ENCODE measurements at places on chromosomes 7 and 10.

DNA sequence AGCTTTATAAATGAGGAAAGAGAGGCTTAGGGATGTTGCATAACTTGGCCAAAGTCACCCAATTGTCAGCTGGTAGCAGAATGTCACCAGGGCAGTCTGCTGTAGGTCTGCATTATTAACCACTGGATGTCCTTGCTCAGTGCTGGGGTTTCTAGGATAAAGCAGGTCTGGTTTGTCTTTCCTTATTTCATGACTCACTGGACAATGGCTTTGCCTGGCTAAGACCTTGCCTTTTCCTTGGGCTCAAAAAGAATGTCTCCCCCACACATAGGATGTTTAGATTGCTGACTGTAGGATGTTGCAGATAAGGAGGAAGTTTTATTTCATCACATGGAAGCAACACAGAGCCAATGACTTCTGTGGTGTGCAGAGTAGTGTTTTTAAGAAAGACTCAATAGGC lies 29.4 kb downstream of the WDFY4 start:
- no peak for DNase-seq

- DNase-seq = no peak
Measured at GRCh38 chr10:121138112-121138860, 287.1 kb downstream of the WDR11 start.

DNA sequence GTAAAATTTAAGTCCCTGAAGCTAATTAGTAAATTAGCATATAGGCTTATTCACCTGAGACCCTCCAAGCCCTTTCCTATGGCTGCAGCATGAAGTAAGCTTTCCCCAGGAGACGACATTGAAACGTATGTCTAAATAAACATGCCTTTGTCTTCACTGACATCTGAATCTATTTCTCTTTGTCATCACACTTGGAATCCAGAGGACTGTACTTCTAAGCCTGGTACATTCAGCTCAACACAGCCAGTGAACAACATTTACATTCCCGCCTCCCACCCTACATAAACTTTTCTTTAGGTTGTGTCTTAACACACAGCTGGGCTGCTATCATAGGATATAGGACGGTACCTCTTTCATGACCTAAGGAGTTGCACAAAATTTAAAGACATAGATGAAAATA lies 414.4 kb downstream of the SFMBT2 start:
- no peak for DNase-seq

GRCh38 chr7:84152995-84153394 lies 41.6 kb downstream of the SEMA3A start:
- DNase-seq = no peak

- no peak for DNase-seq
Measured at GRCh38 chr10:2604891-2605290, 462.5 kb upstream of the PFKP start.

GRCh38 chr7:119733127-119733879 lies 539.7 kb upstream of the KCND2 start:
- no peak for DNase-seq

DNA sequence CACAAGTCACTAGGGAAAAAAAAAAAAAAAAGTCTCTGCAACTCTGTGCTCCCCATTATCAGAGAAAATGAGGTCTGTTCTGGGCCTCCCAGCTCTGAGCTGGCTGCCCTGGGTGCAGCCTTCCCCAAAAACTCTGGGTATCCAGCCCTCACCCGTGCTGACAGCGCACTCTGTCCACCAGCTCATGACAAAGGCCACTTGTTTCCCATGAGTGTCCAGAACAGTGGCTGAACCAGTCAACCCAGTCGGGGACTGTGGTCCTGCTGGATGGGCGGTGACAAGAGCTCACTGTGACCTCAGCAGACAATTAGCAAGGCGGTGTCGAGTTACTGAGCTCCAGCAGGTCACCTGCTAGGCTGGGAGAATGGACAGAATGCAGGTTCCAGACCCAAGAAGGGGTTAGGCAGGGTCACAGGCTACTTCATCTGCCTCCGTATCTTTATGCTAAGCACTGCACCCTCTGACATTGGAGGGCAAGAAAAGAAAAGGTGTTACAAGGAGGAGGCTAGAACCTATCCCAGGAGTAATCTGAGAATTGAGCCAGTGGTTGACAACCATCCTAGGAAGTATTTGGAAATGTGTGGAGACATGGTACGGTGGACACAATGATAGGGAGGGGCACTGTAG lies 37.2 kb downstream of the DLG5 start:
- no peak for DNase-seq

DNA sequence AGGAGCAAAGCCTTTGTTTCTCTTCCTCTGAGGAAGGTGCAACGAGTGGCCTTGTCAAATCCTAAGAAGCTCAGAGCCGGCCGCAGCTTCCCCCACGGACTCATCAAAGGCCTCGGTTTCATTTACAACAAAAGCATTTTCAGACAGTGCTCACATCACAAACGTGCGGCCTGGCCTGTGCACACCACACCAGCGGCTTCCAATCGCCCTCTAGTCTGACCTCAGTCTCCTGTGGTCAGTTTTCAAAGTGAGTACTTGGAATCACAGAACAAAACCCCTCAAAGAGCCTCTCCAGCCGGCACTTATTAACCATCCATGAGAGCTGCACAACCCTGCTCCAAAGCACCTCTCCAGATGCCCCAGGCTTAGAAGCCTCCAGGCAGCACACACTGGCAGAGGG lies 3.3 kb downstream of the RADIL start:
- DNase-seq = no peak

- no peak for DNase-seq
Measured at GRCh38 chr7:158586499-158587161, 993 bp downstream of the PTPRN2 start.

- no peak for DNase-seq
Measured at GRCh38 chr7:105794741-105795729, 81.4 kb downstream of the ATXN7L1 start.

- peak; percentile 5 for DNase-seq
Measured at GRCh38 chr7:76260171-76260703, 42.2 kb upstream of the HSPB1 start.

- DNase-seq = peak; percentile 53
Measured at GRCh38 chr10:69515699-69516259, 57.4 kb downstream of the NEUROG3 start.

DNA sequence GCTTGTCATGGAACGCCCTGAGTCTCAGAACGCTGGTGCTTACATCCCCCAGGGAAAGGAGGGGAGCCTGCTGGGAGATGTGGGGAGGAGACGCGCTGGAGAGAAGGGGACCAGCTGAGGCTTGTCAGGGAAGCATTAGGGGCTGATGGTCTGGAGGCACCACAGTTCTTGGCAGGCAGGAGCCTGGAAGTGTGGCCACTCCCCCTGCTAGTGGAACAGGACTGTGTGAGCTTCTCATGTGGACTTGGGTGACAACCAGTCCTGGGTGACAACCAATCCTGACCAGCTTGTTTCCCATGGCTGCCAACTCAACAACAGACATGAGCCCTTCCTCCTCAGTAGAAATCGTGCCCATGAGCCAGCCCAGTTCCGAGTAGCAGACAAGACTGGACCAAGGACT lies 87.8 kb downstream of the SPDYE5 start:
- no peak for DNase-seq

- DNase-seq = no peak
Measured at GRCh38 chr7:75888464-75889222, 9.8 kb downstream of the RHBDD2 start.

DNA sequence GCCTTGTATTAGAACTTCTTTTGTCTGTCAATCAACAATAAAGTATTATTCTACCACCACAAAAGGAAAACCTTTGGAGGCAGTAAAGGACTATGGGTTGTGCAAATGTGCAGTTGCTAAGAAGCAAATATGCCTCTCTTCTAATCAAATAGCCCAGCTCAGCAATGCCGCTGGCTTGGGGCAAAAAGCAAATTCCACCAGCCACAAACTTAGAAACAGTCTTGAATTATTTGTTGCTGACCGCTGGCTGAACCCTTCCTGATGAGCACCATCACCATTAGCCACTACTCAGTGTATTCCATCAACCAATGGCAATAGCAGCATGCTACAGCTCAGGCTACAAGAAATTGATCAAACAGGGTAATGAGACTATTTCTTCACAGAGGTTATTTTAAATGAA lies 51.0 kb downstream of the SKAP2 start:
- DNase-seq = no peak

- DNase-seq = no peak
Measured at GRCh38 chr7:38681882-38682281, 50.7 kb upstream of the AMPH start.

- DNase-seq = no peak
Measured at GRCh38 chr7:92798517-92799249, 37.7 kb downstream of the CDK6 start.

GRCh38 chr7:31741852-31742251 lies 54.8 kb downstream of the PPP1R17 start:
- no peak for DNase-seq

GRCh38 chr10:100997360-100998182 lies 2.0 kb upstream of the LZTS2 start:
- DNase-seq = no peak

GRCh38 chr7:2477447-2478398 lies 1.5 kb upstream of the GRIFIN start:
- peak; percentile 55 for DNase-seq

DNA sequence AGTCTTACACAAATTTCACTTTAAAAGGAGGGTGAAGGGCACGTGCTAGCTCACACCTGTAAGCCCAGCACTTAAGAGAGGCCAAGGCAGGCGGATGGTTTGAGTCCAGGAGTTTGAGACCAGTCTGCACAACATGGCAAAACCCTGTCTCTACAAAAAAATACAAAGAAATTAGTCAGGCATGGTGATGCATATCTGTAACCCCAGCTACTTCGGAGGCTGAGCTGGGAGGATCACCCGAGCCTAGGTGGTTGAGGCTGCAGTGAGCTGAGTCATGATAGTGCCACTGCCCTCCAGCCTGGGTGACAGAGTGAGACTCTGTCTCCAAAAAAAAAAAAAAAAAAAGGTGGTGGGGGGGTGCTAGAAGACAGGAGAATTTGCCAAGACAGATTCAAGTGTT lies 237.3 kb upstream of the KLF14 start:
- DNase-seq = peak; percentile 50

DNA sequence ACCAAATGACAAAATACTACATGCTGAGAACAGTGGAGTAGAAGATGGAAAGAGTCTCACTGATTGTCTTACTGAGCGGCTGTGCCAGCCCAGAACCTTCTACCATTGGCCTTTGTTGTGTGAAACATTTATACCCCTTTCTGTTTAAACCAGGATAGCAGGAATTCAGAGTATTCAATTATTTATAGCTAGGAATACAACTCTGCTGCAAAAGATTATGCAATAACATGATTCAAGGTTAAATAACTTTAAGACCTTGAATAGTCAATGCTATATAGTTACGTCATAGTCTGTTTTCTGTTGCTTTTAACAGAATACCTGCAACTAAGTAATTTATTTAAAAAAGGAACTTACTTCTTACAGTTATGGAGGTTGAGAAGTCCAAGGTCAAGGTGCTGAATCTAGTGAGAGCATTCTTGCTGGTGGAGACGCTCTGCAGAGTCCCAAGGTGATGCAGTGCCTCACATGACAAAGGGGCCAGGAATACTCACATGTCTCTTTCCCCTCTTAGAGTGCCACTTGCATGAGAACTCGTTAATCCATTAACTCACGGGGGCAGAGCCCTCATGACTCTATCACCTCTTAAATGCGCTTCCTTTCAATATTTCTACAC lies 371.8 kb downstream of the MDFIC start:
- no peak for DNase-seq

DNA sequence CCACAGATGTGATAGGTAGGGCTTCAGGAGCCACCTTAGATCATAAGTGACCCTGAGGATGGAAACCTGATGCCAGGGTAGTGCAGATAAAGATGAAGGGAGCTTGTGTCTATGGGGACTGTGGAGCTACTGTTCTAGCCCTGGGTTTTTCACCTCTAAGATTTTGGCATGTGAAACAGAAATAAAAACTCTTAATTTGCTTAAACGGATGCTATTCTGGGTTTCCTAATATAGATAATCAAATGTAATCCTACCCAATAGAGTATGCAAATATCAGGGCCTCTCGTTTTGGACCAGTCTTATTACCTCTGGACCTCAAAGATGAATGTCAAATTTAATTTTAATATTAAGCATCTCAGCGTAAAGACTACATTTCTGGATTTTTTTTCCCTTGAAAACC lies 49.3 kb downstream of the ABCB4 start:
- no peak for DNase-seq

Data from stimulated activated CD8-positive, alpha-beta memory T cell treated with anti-CD3 and anti-CD28 coated beads, Interleukin-7, amount 100 ng/mL, for 4 hours (primary cell).